ENCODE measurements at places on chromosomes 5 and 9.

DNA sequence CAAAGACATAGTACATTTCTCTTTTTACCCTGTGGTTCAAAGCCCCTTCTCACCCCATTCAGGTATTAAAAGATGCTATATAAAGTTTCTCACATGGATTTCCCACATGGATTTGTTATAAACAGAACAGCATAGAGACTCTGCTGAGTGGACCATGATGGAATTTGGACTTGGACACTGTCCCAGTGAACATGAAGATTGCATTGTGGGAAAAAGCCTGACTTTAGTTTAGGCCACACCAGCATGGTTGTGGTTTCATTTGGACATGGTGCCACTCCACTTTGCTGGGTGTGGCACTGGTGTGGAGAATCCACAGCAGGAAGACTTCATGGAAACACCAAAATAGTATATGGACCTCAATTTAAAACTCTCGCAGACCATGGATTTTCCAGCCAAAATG lies 124.6 kb downstream of the ARHGAP26 start:
- no peak for DNase-seq

DNA sequence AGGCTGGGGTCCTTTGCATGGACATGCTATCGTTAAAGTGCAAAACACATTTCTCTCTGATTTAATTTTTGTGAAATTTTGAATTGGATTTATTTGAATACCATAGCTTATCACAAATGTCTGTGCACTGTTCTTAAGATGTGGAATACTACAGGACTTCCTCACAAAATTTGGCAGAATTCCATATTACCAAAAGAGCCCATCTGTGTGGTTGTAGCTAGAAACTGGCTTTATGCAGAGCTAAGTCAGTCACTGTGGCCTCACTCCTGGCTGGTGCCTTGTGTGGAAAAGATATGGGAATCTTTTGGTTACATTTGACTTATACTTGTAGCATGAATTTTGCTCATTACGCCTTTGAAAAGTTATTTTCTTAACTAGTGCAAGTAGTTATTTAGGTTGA lies 35.5 kb downstream of the ACO1 start:
- DNase-seq: no peak

- no peak for DNase-seq
These were observed 9.3 kb upstream of the SMAD5 start for GRCh38 chr5:136123236-136123768.

GRCh38 chr9:126459965-126460843 lies 133.6 kb downstream of the MVB12B start:
- DNase-seq: no peak

DNA sequence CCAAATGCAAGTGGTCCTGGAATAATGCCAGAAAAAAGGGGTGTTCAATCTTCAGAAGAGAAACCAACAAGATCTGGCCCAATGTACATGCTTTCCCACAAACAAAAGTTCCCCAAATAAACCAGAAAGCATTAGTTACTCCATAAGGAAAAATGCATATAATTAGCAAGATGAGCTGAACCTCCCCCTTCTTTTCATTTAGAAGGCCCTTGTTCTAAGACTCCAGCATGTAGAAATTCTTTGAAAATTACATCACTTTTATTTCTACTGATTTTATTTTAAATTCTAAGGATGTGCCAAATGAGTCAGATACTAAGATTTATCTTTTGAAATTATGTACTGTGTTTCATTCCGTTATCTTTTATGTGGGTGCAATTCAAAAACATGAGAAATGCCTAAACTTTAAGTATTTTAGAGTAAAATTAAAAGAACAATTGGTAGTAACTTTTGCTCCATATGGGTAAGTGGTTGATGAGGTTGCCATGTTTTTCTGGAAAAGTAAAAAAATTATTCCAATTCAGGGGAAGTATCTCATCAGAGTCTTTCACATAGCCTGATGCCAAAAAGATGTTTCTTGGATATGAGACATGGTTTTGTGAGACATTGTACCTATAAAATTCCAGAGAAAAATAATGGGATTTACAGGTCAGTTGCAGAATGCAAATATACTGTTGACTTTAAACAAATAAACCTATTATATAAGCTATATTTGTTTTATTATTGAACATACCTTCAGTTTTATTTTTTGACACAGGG lies 106.5 kb upstream of the CCDC112 start:
- no peak for DNase-seq

DNA sequence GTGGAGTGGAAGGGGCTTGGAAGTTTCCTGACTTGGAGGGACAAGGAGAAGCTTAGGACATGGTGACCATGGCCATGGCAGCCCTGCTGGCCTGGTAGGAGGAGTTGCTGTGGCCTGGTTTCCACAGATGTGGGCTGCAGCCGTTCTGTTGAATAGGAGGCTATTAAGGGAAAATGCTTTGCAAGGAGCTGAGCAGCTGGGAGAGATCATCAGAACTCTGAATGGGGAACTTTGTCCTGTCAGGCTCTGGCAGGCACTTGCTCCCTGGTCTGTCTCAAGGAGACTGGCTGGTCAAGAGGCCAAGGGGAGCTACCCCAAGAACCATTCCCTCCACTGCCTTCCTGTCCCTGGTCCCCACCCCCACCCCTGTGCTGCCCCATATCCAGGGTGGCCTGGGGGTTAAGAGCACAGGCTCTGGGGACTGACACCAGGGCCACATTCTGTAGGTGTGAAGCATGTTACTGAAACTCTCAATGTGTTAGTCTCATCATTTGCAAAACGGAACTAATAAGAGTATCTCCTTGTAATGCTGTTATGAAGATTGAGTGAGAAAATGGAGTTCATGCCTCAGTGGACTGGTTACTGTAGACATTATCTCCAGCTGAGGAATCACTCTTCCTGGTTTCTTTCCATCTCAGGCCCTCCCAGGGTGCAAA lies 84.0 kb upstream of the ARAP3 start:
- no peak for DNase-seq

GRCh38 chr5:79547982-79548381 lies 34.0 kb upstream of the HOMER1 start:
- no peak for DNase-seq

GRCh38 chr5:132772291-132773070 lies 4.6 kb downstream of the SEPTIN8 start:
- DNase-seq: no peak

DNA sequence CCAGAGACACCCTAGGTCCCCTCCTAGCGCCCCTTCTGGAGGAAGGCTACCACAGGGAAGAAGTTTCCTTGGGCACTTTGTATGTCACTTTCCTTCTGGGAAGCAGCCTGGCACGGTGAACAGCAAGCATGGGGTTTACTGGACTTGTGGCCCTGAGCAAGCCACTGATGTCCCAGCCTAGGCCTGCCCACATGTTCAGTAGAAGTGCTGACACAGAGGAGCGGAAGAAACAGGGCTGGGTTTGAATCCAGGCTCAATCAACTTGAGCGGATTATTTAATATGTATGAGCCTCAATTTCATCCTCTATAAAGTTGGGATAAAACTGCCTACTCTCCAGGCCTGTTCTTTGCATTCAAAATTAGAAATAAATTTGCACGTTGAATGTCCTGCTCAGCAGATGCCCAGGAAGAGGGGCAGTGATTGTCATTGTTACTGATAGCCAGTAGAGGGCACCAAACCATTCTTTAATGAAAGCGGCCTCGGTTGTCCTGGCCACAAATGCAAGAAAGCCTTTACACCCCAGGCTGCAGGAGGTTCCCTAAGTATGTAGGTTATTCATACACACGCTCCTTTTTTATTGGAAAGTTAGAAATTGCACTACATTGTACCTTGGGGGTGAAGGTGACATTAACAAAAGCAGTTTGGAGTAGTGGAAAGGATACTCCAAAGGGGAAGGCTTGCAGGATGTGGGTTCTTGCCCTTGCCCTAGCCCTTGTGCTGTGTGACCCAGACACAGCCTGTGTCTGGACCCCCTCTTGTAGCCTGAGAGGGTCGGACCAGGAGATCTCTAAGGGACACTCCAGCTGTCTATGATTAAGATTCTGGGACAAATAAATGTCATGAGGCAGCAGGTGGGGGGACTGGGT lies 13.4 kb upstream of the XPA start:
- no peak for DNase-seq

- DNase-seq: no peak
These were observed 23.2 kb downstream of the EGR1 start for GRCh38 chr5:138488481-138488945.

GRCh38 chr9:131915181-131915580 lies 164.5 kb downstream of the MED27 start:
- no peak for DNase-seq

DNA sequence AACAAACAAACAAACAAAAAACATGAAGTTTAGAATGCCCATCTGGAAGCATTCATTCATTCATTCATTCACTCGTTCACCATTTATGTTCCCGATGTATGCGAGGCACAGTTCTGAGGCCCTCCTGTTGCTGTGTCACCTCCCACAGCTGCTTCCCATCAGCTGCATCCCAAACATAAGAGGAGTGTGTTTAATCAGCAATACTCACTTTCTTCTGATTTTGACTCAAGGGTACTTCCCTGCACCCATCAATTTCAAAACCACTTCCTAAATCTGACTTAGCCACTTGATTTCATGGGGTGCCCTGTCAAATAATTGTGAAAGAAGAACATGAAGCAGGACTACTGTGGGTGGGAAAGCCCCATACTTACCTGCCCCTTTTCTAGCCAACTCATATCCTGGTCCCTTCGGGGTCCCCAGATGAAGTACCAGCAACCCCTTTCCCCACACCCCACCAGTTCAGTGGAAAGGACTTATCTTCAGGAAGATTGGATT lies 128.0 kb upstream of the IL12B start:
- DNase-seq: no peak

DNA sequence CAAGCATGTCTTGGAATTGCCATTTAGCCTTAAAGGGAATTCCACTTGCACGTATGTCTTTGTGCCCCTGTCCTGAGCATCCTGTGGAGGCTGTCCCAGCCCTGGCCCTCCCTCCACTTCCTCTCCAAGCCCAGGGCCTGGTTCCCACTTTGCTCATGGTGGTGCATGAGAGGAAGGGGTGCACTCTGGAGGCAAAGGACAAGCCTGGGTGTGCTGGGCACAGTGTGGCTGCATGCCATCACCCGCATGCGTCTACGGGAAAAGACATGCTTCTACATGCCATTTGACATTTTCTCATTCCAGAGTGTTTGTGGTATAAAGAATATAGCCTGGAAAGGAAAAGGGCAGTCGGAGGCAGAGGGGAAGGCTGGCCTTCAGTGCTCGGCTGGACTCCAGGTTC lies 7.2 kb upstream of the IRX2 start:
- DNase-seq: no peak

DNA sequence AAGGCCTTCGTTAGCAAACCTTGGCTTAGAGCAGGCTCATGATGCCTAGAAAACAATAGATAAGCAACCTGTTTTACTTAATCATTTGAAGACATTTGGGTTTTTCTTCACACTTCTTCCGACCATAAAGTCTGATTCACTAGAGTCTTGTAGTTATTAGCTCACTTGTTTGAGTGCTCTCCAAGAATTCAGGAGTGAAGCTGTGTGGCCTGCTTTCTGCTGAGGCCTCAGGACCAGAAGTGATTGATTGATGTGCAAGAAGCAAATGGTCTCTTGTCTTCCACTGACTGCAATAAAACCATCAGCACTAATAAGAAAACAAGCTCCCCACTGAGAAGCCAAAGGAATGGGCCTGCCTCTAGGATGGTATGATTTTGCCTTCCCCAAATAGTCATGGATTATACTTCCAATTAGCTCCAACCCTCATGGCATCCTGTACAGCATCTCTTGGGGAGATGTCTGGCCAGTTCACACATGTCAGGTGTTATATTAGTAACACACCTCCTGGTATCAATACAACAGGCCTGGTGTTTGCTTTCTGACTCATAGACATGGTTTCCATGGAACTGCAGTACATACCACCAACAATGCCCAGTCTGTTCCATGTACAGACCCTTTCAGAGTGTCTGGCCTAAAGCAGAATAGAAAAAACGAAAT lies 317.6 kb downstream of the CWC27 start:
- DNase-seq: no peak

- DNase-seq: no peak
These were observed 28.8 kb upstream of the TLE4 start for GRCh38 chr9:79542735-79543620.

GRCh38 chr5:180170810-180171567 lies 38.0 kb downstream of the RASGEF1C start:
- DNase-seq: no peak

- no peak for DNase-seq
These were observed 104.7 kb downstream of the KCTD16 start for GRCh38 chr5:144275329-144275728.

- DNase-seq: no peak
These were observed 62.3 kb downstream of the RAPGEF1 start for GRCh38 chr9:131677444-131678180.

GRCh38 chr5:178417391-178417811 lies 172.8 kb downstream of the COL23A1 start:
- DNase-seq: no peak

- no peak for DNase-seq
These were observed 94.9 kb upstream of the NREP start for GRCh38 chr5:111851631-111852548.

DNA sequence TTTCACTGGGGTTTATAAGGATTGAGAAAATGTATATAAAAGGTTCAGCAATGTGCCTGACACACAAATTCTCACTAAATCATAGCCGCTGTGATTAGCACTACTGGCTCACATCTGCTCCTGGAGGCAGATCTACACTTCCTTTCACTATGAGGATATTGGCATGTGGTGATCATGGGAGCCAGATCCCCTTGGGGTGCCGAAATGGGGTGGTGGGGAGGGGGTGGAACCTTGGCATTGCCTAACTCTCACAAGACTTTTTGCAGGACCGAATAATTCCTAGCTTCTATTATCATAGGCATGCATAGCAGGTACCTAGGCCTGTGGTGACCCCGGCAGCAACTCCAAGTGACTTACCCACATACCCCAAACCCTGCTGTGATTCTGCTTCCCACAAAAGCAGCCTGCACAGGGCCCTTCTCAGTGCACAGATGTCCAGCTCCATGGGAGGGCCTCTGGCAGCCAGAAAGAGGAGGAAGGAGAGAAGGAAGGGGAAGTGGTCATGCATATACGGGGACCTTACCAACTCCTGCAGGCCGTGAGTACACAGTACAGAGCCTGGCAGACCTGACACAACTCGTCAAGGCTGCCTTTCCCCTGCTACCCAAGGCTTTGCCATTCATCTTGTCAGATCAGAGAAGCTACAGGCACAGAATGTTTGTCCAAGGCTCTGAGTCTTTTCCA lies 61.3 kb upstream of the IQGAP2 start:
- DNase-seq: no peak

DNA sequence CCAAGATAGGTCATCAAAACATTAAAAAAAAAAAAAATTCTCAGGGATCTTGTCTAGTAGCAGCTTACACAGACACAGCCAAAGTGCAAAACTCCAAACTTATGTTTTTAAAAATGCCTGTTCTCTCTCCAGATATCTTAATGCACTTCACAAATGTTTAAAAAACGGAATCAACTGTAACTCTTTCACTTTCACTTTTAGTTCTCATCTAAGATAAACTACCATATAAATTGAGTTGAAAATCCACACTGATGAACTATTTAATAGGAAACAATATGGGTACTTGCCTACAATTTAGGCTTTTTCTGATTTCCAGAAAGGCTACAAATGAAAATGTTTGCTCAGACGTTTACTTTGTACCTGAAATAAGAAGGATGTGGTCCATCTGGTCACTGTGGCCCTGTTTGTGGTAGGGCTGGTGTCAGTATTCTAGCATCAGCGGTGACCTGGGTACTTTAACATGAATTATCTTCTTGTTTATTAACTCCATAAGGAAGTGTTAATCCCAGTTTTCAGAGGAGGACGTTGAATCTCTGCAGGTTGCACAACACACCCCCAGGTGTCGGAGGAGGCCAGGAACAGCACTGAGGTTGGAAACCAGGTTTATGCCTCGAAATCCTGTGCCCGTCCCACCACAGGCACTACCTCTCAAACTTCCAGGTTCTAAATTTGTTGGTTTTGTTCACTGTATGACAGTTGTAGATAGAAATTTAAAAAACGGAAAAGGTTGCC lies 13.3 kb upstream of the LPCAT1 start:
- peak; percentile 23 for DNase-seq

- no peak for DNase-seq
These were observed 4.5 kb upstream of the TMEM252 start for GRCh38 chr9:68545033-68545705.
